Smooth muscle cell of trachea (primary cell): ENCODE measurements at places on chromosomes 6 and 20. TPM values are rescaled to one million over a fixed set of nuclear protein-coding genes. Genes with fewer than 3 reads are reported as not detected.

Gene COL9A1
- not detected in 2 replicates for total RNA-seq

Gene PLN
- under 0.01 TPM in 1 of 2 replicates, not detected in the other for total RNA-seq

Gene BHLHE23
- not detected in 2 replicates for total RNA-seq

Gene ZC2HC1B
- total RNA-seq = not detected in 2 replicates

Gene FILIP1
- total RNA-seq = 0.29 and 0.83 TPM in 2 replicates

Gene COL20A1
- total RNA-seq = under 0.01 TPM in 2 replicates

Gene LGSN
- total RNA-seq = under 0.01 TPM in 1 of 2 replicates, not detected in the other

Gene TMEM14B
- total RNA-seq = 77.9 and 139 TPM in 2 replicates

Gene SLC17A3
- not detected in 2 replicates for total RNA-seq

Gene MDN1
- 22.7 and 22.8 TPM in 2 replicates for total RNA-seq

Gene ZFP57
- 0.17 and 0.29 TPM in 2 replicates for total RNA-seq

Gene PRRT1
- total RNA-seq = 0.33 and 0.44 TPM in 2 replicates

Gene SNAI1
- total RNA-seq = 0.29 and 0.83 TPM in 2 replicates

Gene NAPB
- total RNA-seq = 8.6 and 11.2 TPM in 2 replicates

Gene VIP
- not detected in 2 replicates for total RNA-seq

Gene MAFB
- 1.0 and 3.3 TPM in 2 replicates for total RNA-seq

Gene POPDC3
- total RNA-seq = 14.3 and 22.5 TPM in 2 replicates

Gene CAPN11
- total RNA-seq = 0.15 and 0.33 TPM in 2 replicates

Gene ETV7
- 0.29 and 0.99 TPM in 2 replicates for total RNA-seq

Gene NR2E1
- total RNA-seq = not detected in 2 replicates

Gene FLRT3
- total RNA-seq = 2.3 and 5.0 TPM in 2 replicates

Gene WFDC10A
- total RNA-seq = not detected in 2 replicates

Gene WFDC11
- total RNA-seq = not detected in 2 replicates

Gene TULP1
- total RNA-seq = 0.17 TPM in 1 of 2 replicates, not detected in the other

Gene PREX1
- total RNA-seq = 16.9 and 34.9 TPM in 2 replicates

Gene C6orf132
- 0.29 and 0.99 TPM in 2 replicates for total RNA-seq

Gene FAM209B
- total RNA-seq = not detected in 2 replicates

Gene DCDC2
- not detected in 2 replicates for total RNA-seq

Gene TAB2
- 18.4 and 28.4 TPM in 2 replicates for total RNA-seq

Gene UNC93A
- not detected in 2 replicates for total RNA-seq

Gene TP53TG5
- total RNA-seq = 0.50 TPM in 1 of 2 replicates, not detected in the other

Gene TRIM10
- not detected in 2 replicates for total RNA-seq

Gene FOXQ1
- total RNA-seq = 6.5 and 6.9 TPM in 2 replicates

Gene C6orf58
- total RNA-seq = 0.15 TPM in 1 of 2 replicates, not detected in the other
